ENCODE measurements at places on chromosomes 5 and 9.
A peak's percentile ranks its signal among the peaks of the same experiment; 100 is the strongest.

DNA sequence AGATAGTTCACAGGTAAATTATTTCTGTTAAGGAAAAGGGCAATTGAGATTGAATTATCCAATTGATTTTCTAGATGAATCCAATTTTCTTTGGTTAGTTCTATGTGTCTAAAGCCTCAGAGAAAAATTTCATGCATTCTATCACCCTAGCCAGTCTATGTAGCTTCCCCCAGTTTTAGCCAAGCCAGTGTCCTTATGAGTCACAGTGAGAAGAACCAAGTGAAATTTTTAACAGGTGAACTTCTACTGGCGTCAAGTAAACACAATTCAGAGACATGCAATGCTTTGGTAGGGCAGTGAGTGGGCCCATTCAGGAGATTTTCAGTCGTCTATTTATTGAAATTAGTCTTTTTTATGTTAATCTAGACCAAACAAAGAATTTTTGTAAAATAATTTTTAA, 1077.4 kb upstream of the ARRDC3 start:
- no peak for DNase-seq

- DNase-seq = no peak
These were observed 13.5 kb downstream of the C5orf46 start for GRCh38 chr5:147892696-147893296.

DNA sequence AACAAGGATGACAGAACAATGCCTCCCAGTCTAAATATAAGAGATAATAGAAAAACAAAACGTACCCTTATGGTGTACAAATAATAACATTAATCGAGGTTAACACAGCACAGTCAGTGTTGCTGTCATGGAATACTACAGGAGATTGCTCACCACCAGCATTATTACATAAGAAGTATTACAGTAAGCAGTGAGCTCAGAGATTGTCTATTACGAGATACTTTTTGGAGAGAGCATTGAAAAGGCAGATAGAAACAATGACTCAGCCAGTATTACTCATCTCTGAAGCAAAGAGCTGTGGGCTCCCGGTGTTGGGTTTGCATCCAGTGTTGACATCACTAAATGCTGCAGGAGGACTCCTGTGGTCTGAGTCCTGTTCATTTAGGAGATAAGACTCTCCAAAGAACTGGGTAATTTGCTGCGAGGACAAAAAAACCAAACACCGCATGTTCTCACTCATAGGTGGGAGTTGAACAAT, 191.9 kb upstream of the SEMA6A start:
- DNase-seq = peak; percentile 27

DNA sequence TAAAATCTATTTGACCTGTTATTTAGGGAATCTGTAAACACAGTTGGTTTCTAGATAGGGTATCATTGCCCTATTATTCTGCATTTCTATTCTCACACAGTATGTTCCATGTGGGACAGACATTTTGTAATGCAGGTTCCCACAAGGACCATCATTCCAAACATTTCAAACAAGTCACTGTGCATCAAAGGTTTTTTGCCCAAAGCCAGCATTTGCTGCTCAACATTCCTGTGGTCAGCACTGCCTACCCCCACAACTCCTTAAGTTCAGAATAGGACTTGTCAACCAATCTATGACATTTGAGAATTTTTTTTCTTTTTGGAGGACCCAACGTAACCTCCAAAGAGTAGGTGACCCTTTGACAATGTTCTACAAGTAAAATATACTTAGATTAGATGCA, 95.7 kb downstream of the LPAR1 start:
- no peak for DNase-seq

GRCh38 chr9:77916820-77917219, 114.8 kb downstream of the GNAQ start:
- DNase-seq = no peak

DNA sequence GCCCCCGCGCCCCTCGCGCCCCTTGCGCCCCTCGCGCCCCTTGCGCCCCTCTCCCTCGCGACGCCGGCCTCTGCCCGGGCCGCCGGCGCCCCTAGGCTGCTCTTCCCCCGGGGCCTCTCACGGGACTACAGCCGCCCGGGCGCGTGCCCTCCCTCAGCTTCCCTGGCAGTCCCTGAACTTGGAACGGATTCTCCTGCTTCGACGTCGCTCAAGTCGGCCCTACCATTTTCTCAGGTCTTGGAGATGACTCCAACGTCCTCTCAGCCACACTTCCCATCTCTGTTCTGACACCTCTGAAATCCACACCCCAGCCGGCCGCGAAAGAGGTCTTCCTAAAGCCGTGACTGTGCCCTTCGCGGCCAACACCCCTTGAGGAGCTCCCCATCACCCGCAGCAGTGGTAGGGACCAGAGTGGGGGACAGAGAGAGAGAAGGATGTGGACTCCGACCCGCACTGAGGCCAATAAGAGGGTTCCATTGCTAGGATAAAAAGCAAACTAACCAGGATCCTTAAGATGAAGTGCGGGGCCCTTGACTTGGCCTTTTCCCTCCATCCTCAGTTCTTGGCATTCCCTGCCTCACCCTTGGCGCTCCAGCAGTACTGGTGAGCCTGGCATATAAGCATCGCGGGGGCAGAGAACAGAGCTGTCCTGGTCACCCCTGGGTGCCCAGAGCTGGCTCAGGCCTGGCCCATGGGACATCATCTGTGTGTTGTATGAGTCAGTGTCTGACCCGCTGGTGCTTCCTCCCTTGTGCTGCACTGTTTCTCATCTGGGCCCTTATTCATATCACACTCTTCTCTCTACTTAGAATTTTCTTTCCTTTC, 38.6 kb upstream of the GARNL3 start:
- DNase-seq = peak; percentile 11

- peak; percentile 5 for DNase-seq
These were observed 1.6 kb upstream of the BRINP1 start for GRCh38 chr9:119370816-119371215.

DNA sequence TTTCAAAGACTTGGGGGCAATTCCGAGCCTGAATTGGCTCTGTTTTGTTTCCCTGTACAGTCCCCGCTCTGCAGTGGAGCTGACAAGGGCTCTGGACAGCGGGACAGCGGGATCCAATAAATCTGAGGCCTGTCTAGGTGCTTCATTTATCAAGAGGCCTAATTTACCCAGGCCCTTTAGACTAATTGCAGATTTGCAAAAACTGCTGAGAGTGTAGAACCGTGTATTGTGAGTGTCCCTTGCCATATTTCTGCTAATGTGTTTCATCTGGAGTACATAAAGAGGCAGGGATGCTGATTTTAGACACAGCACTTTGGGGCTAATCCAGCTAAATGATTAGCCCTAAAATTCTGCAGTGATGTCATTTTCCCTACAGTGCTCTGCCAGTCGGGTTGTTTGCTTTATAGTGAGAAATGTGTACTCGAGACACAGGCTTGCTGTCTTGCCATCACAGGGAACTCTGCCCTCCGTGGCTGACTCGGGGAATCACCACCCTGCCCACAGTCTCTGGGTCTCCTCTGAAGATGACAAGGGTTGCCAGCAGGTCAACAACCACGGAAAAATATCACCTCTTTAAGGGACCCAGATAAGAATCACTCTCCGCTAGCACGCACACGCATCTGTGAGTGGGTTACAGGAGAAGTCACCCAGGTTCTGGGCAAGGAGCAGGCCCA, 592.0 kb downstream of the BNC2 start:
- DNase-seq = no peak

DNA sequence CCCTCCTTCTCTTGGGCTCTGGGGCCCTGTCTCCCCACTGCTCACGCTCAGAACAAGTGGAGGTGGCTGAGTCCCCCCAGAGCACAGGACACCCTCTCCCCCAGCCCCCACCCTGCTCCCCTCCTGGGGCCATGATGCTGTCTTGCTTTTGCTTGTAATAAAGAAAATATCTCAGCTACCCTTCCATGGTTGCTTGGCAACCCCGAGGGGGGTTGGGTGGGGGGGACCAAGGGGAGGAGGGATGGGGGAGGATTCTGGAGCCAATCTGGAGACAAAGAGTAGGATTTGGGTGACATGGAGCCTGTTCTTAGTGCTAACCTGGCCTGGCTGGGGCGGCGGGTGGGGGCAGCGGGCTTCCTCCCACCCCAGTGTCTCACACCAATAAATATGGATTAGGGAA, 16.1 kb upstream of the CERCAM start:
- no peak for DNase-seq

DNA sequence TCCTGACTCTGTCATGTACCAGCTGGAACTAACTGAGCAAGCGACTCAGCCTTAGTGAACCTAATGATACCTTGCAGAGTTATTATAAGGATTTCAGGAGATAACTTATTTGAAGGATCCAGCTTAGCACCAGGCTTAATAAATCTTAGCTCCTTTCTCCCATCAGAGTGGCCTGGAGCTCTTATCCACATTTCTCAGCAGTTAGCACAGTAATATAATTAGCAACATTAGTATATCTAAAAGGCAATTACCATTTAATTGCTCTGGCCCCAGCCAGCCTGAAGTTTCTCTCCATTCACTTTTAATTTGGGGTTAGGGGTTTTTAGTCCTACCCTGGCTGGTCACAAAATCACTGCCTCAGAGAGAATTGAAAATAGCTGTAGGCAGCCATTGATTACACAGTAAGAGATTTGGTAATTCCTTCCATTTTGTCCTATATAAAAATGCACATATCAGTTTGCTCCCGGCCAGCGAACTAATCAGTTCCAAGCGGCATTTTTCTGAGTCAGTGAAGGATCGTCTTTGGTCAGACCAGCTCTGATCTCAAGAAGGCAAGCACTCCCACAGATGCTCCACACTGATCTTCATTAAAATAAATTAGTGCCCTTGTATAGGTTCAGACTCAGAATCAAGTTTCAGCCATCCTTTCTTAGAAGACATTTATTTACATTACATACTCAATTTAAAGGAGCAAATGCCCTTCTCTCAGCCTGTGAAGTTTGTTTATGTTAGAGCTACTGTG, 56.6 kb downstream of the SNCAIP start:
- no peak for DNase-seq

DNA sequence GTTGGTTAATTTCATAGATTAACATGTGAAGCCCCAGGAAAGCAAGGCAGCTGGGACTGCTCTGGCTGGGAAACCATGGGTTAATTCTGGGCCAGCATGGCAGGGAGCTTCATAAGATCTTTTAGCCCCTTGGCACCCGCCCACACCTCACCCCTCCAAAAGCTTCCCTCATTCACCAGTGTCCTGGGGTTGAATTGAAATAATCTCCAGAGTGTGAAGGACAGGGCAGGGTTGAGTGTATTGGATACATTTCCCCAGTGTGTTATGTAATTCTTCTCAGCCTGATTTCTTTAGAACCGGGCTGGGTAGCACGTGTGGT, 19.4 kb downstream of the WNT8A start:
- DNase-seq = no peak

DNA sequence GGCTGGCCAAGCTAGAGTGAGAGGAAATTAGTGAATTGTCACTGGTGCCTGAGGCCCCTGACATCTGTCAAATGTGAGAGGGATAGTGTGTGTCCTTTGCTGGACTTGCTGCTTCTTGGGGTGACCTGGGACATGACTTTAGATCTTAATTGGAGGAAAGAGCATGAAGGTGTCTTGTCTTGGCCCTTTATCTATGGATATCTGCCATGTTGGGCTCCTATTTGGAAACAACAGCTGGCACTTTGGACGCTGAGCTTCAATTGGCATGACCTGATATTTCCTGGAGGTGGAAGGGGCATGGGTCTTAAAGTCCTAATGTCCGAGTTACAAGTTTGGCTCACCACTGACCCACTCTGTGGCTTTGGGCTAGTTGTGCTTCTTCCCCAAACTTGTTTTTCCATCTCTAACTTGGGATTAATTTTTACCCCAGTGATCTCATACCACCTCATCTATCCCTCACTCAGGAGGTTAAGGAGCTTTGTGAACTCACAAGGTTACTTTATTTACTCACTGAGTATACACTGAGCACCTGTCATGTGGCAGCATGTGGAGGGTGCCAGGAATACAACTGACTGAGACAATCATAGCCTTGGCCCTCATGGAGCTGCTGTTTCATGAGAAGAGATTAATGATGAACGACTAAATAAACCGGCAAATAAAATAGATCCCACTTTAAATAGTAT, 30.1 kb upstream of the CXCL14 start:
- no peak for DNase-seq

- peak; percentile 43 for DNase-seq
These were observed 657 bp downstream of the MTRR start for GRCh38 chr5:7869474-7870136.

GRCh38 chr9:74173284-74173683, 323.9 kb upstream of the RORB start:
- DNase-seq = no peak

DNA sequence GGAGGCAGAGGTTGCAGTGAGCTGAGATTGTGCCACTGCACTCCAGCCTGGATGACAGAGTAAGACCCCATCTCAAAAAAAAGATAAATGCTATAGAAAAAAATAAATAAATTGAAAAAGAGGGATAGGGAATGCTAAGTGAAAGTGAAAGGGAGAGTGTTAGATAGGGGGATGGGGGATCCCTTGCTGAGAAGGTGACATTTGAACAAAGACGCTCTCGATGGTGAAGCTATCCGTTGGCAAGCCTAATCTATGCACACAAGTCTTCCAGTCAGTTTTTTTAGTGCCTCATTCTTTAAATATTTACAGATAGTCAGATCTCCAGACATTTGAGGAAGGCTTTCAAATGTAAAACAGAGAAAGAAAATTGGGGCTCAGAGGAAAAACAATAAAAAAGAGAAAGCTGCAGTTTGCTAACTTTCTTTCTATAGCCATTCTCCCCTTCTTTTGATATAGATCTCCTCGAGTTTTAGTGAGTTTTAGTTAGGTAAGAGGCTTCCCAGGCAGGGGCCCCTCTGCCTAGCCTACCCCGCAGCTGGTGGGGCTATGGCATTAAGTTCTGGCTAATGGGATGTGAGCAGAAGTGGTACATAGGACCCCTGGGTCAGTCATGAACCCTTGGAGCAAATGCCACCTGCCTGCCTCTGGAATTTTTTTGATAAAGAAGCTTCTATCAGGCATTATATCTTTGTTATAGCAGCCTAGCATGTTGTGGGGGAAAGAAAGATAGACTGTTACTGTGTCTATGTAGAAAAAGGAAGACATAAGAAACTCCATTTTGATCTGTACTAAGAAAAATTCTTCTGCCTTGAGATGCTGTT, 12.0 kb downstream of the GLRX start:
- DNase-seq = no peak

GRCh38 chr9:116377179-116377798, 223.7 kb downstream of the PAPPA start:
- DNase-seq = no peak
